ENCODE measurements at places on chromosomes 6 and 20.

DNA sequence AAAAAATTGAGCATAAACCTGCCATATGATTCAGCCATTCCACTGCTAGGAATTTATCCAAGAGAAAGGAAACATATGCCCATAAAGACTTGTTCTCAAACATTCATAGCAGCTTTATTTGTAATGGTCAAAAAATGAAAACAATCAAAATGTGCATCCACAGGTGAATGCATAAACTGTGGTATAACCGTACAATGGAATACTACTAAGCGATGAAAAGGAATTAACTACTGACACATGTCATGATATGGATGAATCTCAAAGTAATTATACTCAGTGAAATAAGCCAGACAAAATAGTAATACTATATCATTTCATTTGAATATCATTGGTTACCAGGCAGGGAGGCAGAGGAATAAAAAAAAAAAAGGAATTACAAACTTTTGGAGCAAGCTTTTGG is 25.8 kb upstream of the BRPF3 start:
- no peak for DNase-seq

DNA sequence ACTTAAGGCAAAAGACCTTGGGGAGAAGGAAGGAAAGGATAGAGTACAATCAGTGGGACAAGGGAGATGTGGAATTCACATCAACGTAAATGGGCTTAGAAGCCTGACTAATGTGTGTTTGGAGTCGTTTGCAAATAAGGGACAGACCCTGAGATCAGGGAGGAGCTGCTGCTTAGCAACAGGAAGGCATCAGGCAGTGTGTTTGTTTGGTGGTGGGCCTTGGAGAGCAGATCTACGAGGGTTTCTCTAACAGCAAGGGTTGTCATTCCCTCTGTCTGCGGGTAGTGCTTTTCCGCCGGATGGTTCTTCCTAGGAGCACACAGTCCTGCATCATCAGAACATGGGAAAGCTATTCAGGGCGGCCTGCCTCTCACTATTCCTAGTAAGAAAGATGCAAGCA is 40.4 kb downstream of the C6orf118 start:
- no peak for DNase-seq

- DNase-seq: no peak
Observed at GRCh38 chr6:25899580-25900408, 25.8 kb upstream of the SLC17A3 start.

- no peak for DNase-seq
Observed at GRCh38 chr6:98808541-98809210, 25.7 kb upstream of the POU3F2 start.

DNA sequence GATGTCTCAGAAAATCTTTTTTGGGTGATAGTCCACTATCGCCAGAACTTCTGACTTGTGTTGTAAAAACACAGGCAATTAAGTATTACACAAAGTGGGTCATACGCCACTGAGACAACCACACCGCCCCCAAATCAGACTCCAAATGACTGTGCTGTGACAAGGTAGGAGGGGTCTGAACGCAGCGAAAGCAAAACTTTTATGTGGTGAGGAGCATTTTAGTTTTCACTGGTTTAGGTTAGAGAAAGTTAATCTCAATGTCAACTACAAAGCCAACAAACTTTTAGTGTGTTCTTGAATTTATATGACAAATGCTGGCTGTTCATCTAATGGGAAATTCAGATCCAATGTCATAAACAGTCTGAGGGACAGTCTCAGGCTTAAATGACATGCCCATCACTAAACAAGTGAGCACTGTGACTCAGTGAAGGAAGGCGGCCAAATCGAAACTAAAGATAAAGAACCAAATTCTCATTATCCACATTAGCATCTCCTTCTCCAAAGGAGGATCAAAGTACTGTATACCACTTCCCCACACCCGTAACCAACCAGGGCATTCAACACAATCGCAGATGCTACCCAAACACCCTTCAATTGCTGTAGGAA is 186.7 kb downstream of the GJA10 start:
- DNase-seq: no peak

DNA sequence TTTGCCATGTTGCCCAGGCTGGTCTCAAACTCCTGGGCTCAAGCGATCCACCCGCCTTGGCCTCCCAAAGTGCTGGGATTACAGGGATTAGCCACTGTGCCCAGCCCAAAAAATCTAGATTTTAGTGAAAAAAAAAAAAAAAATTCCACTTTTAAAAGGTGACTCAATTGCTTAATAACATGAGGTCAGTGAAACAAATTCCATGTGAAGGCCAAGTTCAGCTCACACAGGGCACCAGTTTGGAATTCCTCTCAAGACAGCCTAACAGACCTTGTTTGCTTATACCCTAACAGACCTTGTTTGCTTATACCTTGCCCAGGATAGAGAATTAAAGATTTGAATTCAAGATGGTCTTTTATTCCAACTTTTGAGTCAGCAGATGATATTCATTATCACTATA is 5.1 kb downstream of the RRBP1 start:
- DNase-seq: no peak

DNA sequence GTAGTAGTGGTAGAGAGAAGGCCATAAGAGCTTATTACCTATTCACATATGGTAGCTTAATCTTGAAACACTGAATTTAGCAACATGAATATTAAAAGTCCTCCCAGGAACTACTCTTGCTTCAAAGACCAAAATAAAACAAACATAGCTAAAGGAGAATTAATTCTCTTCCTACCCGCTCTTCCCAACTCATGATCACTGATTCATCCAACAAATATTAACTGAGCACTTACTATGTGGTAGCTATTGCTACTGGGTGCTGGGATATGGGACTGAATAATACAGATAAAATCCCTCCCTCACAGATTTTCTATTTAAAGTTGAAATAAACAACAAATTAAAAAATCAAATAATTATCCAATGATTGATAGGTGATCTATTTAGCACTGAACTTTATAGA is 287.1 kb downstream of the BTBD9 start:
- DNase-seq: no peak

GRCh38 chr6:50979171-50979525 is 160.5 kb downstream of the TFAP2B start:
- DNase-seq: no peak

DNA sequence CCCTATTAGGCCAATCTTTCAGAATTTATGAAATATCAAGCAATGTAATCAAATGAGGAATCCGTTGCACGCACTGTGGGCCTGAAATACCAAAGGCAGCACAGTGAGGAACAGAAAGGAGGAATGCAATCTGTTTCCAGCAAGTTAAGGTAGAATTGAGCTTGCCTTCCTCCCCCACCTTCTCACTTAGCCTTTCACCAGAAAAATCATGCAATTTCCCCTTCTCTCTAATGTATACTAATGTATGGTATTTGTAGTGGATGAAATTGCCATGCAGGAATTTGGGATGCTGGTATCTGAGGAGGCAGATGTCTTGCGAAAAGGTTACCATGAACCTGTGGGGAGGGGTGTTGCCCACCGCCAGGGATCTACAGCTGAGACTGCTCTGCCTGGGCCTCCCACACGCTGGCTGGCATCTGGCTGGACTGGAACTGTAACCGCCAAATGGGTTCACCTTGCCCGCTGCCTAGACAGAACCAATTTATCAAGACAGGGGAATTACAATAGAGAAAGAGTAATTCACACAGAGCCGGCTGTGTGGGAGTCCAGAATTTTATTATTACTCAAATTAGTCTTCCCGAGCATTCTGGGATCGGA is 222.4 kb upstream of the MYLIP start:
- no peak for DNase-seq

GRCh38 chr20:5268449-5268848 is 48.3 kb downstream of the PROKR2 start:
- peak; percentile 96 for DNase-seq

GRCh38 chr6:26596579-26597388 is at the start of gene ABT1:
TSS of gene ABT1 (plus strand) at chr6:26596953. CDS start at chr6:26596983, 30 bp downstream.
- DNase-seq: peak; percentile 96

- no peak for DNase-seq
Observed at GRCh38 chr6:22582417-22583205, 13.2 kb downstream of the HDGFL1 start.

DNA sequence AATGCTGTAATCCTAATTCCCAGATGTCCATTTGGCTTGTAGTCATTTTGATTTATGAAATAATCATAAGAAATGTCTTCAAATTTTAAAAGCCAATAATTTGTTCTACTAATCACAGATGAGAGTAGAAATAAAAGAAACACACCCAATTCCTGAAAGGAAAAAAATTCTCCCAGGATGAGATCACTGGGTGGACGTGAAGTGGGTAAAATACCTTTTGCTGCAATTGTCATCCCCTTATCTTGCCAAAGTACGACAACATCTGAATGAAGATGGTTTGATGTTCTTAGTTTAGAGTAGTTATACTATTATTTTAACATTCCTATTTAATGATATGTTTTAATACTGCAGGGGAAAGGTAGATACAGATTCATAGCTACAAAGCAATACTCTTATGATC is 33.7 kb downstream of the MTHFD1L start:
- no peak for DNase-seq

GRCh38 chr20:1341561-1342265 is 12.8 kb upstream of the SDCBP2 start:
- DNase-seq: no peak

GRCh38 chr6:132259070-132259469 is 142.2 kb downstream of the MOXD1 start:
- DNase-seq: no peak

DNA sequence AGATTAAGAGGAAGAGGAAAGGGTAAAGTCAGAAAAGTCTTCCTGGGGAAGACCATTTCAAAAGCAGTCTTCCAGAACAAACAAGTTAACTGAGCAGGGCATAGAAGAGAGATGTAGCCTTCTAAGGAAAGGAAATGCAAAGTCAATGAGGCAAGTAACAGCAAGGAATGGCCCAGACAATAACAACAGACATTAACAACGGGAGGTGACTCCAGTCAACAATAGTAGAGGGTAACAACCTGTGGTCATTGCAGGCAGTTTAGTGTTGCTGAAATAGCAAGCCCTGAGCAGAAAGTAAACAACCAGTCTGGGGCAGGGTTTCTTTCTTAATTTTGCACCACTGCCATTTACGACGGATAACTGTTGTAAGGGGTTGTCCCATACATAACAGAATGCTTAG is 2.1 kb downstream of the MDN1 start:
- no peak for DNase-seq

- no peak for DNase-seq
Observed at GRCh38 chr6:157184202-157185015, 138.9 kb downstream of the TMEM242 start.

DNA sequence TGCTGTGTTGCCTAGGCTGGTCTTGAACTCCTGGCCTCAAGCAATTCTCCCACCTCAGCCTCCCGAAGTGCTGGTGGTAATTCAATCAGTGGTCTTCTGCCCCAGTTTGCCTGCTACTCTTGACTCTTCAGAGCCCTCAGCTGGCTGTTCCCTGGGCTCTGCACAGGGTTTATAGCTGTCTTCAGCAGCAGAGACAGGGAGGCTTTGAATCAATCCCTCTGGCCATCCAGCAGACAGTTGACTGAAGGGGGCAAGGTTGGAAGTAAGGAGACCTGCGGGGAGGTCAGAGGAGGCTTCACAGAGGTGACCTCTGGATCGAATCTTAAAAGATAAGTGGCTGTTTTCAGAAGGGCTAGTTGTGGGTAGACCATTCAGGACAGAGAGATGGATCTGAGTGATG is 26.0 kb upstream of the KIF3B start:
- no peak for DNase-seq

- no peak for DNase-seq
Observed at GRCh38 chr20:24951536-24952083, 2.5 kb downstream of the CST7 start.

- DNase-seq: no peak
Observed at GRCh38 chr6:169421586-169422264, 168.1 kb upstream of the THBS2 start.

GRCh38 chr6:45746046-45746445 is 269.6 kb downstream of the CLIC5 start:
- no peak for DNase-seq

DNA sequence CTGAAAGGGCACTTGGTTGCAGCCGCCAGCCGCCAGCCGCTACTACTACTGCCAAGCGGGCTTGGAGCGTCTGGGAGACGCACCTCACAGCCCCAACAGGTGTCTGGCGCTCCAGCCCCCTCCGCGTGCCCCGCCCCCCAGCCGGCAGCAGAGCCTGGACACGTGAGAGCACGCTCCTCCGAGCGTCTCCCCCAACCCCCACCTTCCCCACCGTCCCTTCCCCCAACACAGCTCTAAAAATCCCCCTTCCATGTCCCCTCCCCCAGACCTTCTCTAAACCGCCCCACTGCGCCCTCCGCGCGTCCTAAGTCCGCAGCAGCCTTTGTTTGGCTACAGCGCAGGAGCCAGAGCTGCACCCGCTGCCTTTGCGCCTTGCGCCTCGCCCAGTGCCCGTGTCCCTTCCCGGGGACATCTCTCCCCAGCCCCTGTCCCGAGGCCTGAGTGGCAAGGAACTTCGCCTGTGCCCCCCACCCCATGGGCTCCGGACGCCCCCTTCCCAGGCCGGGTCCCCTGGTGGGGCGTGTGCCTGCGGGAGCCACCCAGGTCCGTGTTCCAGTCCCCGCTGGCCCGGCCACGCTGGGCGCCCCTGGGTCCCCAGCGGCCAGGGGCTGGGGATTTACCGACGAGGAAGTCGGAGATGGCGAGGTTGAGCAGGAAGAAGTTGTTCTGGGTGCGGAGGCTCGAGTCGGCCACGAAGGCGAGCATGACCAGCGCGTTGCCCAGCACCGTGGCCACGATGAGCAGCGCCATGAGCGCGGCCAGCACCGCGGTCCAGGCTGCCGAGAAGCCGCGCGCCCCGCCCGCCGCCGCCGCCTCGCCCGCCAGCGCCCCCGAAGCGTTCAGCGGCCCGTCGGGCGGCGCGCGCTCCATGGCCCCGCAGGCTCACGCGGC is 732 bp downstream of the HRH3 start:
- DNase-seq: no peak

DNA sequence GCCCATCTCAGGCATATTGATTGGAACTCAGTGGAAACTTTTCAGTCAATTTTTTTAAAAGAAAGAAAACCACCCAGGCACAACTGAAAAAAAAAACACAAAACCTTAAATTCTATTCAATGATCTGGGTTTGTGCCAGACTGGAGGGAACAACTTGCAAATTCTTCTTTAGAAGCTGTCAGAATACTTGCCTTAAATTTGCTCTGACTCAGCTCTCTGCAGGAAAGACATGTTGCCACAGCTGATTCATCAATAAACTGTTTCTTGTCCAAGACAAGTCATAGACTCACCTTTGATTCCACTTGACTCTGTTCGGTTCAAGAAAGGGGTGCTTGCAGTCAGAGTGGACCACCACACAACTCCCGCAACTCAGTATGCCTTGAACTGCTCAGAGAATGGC is 117.8 kb upstream of the F13A1 start:
- DNase-seq: peak; percentile 72

DNA sequence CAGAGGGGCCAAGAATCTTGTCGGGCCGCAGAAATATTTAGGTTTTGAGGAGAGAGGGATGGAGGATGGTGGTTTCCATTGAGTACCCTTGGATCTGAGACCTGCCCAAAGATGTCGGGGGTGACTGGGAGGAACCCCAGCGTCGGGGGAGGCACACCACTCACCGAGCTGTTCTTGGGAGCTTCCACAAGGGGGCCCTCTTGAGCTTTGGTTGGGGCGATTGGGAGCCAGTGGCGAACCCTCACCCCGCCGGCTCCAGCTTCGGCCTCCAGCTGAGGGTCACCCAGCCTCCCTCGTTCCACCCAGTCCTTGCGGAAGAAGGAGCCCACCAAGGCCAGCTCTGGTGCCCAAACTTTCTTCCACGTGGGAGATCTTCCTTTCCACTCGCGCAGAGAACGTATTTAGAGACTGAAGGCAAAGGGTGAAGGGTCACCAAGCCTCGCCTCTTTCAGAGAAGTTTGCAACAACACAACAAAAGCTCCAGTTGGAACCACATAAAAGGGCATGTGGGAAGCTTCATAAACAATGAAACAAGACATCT is 33.6 kb downstream of the APCDD1L start:
- DNase-seq: no peak

- no peak for DNase-seq
Observed at GRCh38 chr6:108869876-108870275, 21.7 kb downstream of the ARMC2 start.

Data from foreskin keratinocyte (primary cell).